ENCODE measurements at places on chromosomes 5 and 9.

DNA sequence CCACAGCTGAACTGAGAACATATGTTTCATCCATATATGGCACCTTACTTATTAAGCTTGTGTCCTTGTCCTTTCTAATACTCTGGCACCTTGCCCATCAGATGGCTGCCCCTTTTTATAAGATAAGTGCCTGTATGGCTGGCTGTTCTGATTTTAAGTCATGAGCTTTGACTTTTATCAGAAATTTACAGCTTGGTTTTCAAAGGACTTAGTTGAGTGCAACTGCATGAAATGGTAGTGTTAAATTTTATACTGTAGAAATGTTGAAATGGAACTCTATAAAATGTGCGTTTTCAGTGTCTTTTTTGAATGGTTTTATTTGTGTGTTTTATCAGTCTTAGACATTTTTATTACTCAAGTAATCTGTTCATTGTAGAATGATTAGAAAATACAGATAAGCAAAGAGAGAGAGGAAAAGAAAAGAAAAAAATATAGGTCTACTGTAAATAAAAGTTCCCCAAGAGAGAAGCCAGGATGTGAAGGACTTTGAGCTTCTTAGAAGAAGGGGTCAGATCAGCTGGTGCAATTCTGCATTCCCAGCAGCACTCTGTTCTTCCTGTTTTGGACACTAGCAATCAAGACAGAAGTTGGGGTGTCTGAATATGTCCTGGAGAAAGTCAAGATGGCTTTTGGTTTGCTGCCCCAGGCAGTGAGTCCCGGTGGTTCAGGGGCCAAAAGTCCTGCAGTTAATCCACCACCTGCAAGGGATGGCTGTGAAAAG, 38.9 kb downstream of the ARHGAP26 start:
- DNase-seq, result no peak

- DNase-seq, result peak; percentile 67
Measured at GRCh38 chr9:133351908-133352634, 4.1 kb downstream of the RPL7A start.

- DNase-seq, result no peak
Measured at GRCh38 chr5:112685386-112685785, 52.3 kb upstream of the APC start.

GRCh38 chr9:105978336-105978735, 284.0 kb downstream of the TMEM38B start:
- DNase-seq, result no peak

DNA sequence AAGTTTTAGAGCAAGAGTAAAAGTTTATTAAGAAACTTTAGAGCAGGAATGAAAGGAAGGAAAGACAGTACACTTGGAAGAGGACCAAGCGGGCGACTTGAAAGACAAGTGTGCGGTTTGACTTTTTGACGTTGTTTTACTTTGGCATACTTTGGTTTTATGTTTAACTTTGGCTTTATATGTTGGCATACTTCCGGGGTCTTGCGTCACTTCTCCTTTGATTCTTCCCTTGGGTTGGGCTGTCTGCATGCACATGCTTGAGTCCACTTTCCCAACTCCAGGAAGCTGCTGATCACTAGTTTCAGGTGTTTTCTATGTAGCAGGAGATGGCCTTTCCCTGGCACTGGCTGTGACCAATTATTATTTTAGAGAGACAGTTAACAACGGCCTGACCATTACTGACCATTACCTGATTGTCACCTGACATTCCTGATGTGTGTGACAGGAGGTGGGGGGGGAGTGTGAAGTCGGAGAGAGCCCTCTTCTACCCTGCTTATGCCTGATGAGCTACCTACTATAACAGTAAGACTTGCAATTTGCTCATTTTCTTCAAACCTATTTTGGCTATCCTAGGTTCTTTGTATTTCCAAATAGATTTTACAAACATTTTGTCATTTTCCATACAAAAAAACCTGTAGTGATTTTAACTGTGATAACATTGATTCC, 45.5 kb downstream of the TNFSF8 start:
- peak; percentile 87 for DNase-seq

DNA sequence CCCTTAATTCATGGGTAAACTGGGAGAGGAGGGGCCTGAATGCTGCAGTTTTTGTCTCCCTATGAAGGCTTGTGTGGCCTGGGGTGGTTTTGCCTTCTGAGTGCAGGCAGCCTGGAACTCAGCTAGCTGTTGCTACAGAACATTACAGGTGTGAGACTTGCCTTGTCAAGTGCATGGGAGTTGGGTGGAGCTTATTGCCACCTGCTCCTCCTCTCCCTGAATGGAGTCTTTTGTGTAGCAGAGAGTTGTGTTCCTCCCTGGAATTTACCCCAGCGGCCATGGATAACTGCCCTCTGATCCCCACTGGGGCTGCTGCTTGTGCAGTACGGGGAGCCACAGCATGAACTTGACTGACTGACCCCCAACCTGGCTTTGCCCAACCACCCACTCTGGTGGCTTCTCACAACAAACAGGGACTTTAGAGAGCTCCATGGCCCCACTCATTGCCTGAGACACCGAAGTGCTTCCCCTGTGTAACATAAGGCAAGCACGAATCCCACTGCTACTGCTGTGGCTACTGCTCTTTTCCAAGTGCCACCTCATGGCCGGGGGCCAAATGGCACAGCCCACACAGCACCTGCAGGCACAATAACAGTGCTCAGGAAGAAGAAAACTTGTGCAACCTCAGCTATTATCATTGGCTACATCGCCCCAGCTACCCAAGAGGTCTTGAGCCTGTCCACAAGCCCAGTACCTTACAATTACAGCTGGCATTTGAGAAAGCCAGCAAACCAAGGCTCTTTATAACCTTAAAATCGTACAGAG, 942.9 kb downstream of the CDH18 start:
- no peak for DNase-seq

DNA sequence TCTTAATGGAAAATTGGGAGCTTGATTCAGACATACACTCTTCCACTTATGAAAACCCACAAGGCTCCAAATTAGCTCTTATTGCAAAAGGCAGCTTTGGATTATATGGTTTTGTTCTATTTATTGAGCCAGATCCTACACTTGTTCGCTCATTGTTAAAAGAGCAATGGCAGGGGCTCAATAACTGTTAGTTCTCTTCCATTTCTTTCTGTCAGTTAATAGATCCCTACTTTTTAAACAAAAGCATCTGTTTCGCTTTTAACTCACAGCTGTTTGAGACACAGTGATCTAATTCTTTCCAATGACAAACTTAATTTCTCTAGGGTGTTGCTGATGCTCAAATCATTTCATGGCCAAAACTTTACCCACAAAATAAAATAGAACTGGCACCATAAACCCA, 11.7 kb downstream of the C5 start:
- no peak for DNase-seq

- DNase-seq, result peak; percentile 37
Measured at GRCh38 chr9:129489838-129490582, 130.9 kb downstream of the C9orf50 start.

DNA sequence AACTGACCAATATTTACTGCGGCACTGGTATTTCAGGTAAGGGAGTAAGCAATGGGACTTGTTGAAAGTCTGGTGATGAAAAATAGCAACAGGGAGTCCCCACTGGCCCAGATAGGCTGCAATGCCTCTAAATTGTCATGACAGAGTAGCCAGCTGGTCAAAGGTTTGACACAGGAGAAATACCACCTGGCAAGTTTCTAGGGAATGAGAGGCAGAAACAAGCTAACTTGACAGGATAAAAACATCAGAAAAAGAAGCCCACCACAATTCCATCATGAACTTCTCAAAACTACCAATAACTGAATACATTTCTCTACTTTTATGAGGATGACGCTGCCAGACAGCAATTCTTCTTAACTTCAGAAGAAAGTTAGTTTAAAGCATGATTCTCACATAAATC, 99.8 kb downstream of the STRBP start:
- no peak for DNase-seq

- DNase-seq, result no peak
Measured at GRCh38 chr5:7388553-7388952, 7.4 kb upstream of the ADCY2 start.

DNA sequence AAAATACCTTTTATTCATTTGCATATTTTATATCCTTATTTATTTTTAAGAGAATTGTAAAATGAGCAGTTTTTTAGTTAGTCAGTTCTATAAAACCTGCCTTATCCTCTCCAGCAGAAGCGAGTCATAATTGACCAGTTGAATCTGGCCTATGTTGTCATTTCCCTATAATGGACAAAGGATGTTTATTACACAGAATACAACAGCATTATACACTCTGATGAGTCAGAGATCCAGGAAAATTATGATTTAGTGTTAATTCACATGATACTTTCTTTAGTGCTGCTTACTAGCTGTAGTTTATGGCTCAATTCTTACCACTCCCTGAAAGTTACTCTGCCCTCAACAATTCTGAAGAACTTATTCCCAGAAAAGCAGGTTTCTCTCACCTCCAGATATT, 26.8 kb upstream of the LURAP1L start:
- DNase-seq, result peak; percentile 64

DNA sequence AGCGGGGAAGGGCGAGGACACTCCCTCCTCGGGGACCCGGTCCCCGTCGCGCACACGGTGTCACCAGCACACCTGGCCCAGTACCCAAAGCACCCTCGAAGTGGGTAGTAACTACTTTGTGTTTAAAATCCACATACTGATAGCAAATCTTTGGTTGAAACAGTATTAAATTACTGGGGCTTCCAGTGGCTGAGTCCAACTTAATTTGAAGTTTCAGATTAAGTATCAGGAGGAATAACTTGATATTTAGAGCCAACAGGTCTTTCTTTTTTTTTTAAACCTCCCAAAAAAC, 615 bp downstream of the ATG10 start:
- DNase-seq, result no peak

GRCh38 chr9:72037571-72037970, 22.8 kb downstream of the C9orf57 start:
- no peak for DNase-seq

GRCh38 chr5:127275641-127276193, 14.9 kb upstream of the MEGF10 start:
- peak; percentile 21 for DNase-seq

DNA sequence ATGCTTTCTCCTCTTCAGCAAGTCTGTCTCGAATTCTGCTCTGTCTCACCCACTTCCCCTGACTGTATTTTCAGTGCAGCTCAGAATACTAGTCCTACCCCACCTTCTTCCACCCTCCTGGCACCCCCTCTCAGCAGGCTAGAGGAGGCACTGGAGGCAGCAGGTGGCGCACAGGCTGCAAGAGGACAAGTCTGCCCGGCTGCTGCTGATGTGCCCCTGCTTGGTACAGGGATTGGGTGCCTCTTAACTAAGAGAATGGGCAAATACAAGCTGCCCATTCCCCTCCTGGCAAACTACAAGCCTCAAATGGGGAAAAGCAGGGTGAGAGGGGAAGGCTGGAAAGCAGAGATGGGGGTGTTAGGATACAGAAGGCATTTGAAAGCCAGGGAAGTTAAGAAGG, 5.1 kb downstream of the TLN1 start:
- peak; percentile 75 for DNase-seq

DNA sequence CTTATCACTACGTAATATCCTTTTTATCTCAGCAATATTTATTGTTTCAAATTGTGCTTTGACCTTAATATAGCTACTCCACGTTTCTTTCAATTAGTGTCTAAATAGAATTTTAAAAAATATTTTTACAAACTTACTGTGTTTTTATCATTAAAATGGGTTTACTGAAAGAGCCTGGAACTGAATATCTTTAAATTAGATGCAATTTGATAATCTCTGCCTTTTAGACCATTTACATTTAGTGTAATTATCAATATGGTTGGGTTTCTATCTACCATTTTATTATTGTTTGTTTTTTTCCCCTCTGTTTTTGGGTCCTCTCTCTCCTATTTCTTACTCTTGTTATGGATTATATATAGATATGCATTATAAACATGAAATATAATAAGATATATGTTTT, 327.8 kb downstream of the IRX2 start:
- DNase-seq, result no peak

- peak; percentile 56 for DNase-seq
Measured at GRCh38 chr9:96450613-96451528, 902 bp downstream of the HABP4 start.

DNA sequence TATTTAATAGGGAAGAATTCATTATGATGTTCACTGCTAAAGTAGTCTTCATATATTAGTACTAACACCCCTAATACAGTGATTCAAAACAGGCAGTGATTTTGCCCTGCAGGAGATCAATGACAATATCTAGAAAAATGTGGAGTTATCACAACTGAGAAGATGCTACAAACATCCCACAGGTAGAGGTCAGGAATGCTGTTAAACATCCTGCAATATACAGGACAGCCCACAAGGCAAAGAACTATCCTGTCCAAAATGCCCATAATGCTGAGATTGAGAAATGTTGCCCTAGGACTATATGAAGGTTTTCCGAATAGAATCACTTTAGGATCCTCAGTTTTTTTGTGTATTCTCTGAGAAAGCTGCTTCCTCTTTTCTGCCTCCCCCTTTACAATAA, 15.3 kb downstream of the RORB start:
- no peak for DNase-seq

DNA sequence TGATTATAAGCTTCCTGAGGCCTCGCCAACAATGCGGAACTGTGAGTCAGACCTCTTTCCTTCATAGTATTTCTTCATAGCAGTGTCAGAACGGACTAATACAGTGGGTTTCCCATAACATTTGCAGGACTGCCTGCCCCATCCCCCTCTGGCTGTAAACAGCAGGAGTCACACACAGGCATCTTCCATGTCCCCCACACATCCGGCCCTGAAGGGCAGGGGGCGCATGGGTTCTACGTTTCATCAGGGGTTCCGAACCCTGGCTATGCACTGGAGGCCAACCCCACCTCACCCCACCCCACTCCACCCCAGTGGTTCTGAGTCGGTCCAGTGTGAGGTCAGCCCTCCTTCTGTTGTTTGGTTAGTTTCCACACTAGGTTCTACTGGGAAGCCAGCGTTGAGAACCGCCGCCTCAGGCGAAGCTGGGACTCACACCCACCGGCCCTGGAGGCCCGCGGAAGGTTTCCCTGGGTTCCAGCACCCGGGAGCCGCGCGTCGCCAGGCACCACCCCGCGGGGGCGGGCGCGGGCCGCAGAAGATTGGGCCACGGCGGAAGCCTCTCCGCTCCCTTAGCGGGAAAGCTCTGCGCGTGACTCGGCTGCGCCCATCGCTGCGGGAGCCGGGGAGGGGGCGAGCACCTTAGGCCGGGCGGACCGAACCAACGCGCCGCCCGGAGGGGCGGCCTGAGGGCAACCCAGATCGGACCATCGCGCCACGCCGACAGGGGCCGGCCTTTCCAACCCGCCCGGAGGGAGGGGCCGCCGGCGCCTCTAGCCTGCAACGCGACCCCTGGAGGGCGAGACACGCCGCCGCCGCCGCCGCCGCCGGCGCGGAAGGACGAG, at the start of gene RUSC2:
Gene RUSC2 (plus strand): TSS at position 799 of the 842 bp plus-strand sequence. CDS start 56,411 bp downstream, outside the sequence.
- peak; percentile 91 for DNase-seq
